ENCODE measurements at places on chromosomes 13 and 19. TPM values are rescaled to one million over a fixed set of nuclear protein-coding genes. Genes with fewer than 3 reads are reported as not detected.
A peak's percentile ranks its signal among the peaks of the same experiment; 100 is the strongest.

The AMER2 gene
- not detected for total RNA-seq

GRCh38 chr13:26855071-26855470 is 94.5 kb upstream of the GPR12 start:
- no peak for DNase-seq
- no peaks in the 10 kb centered on the region for H3K4me1 ChIP-seq
- no peak overlapping the region for H3K4me3 ChIP-seq
- no peaks in the 10 kb centered on the region for H3K36me3 ChIP-seq
- H3K27me3 ChIP-seq, result peaks cover 36% of the 10 kb centered on the region

The TNNI3 gene
- total RNA-seq, result not detected

The PTH2 gene
- not detected for total RNA-seq

The ZFR2 gene
- 0.31 TPM for total RNA-seq

The FCAR gene
- total RNA-seq, result 0.20 TPM

DNA sequence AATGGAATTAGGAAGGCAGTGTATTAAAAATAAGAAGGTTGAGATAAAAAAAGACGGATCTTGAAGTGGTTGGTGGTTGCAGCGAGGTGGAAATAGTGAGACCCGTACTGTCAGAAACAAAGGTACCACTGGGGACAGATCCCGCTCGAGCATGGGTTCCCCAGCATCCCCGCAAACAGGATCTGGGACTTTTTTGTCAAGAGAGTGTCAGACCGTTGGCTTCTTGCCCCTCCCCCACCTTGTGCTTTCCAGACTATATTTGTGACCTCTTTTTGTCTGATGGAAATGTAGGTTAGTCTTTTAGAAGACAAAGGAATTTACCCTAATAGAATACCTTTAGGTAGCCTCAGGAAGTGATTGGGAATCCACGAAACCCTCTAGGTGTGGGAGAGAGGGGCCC is 4.2 kb downstream of the GATAD2A start:
- H3K4me3 ChIP-seq, result peak overlapping the region; percentile 12
- H3K27ac ChIP-seq, result no peak overlapping the region
- H3K4me1 ChIP-seq, result peaks cover 77% of the 10 kb centered on the region
- no peaks in the 10 kb centered on the region for H3K27me3 ChIP-seq
- no peak for DNase-seq
- H3K36me3 ChIP-seq, result peaks cover 21% of the 10 kb centered on the region

The SH2D3A gene
- total RNA-seq, result 18.7 TPM

The TYROBP gene
- 0.83 TPM for total RNA-seq

GRCh38 chr13:32538143-32538620 is 413 bp downstream of the N4BP2L2 start:
- peak overlapping the region; percentile 99 for H3K4me3 ChIP-seq
- H3K27ac ChIP-seq, result peak overlapping the region; percentile 100
- DNase-seq, result no peak
- H3K4me1 ChIP-seq, result peaks cover 56% of the 10 kb centered on the region

- no peak overlapping the region for H3K4me3 ChIP-seq
- no peak for DNase-seq
- no peaks in the 10 kb centered on the region for H3K36me3 ChIP-seq
- H3K27ac ChIP-seq, result no peak overlapping the region
- H3K27me3 ChIP-seq, result peaks cover 20% of the 10 kb centered on the region
Measured at GRCh38 chr19:50249636-50250035, 46.2 kb downstream of the MYH14 start.

The ZNF544 gene
- 45.2 TPM for total RNA-seq

DNA sequence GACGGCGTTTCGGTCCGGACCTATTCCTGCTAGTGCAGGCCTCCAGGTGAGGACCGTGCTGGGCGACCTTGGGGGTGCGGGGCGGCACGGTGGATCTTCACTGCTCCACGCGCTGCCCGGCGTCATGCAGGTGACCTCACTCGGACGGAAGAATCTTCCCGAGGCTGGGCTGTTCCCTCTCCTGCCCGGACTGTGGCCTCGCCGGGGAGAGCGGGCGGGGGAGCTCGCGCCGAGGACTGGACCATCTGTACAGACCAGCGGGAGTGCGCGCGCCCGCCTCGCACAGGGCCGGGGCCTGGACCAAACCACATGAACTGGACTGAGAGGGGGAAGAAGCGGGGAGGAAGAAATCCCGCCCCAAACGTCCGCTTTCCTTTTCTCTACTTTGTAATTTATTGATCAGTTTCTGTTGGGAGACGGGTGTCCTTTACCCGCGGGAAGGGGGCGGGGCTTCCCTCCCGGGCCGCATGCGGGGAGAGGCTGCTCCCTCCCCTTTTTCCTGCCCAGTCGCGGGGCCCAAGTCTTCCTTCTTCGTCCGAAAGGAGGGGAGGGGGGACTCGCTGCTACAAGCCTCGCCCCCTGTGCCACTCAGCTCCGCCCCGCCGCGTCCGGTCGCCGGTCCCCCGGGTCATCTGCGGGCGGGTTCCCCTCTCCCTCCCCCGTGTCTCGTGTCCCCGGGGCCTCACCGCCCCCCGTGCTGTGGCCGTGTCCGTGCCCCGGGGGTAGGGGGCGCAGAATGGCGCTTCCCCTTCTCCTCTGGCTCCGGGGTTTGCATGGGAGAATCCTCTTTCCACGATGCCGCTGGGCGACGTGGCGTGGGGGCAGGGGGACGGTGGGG is 4.9 kb downstream of the HRC start:
- peaks cover 56% of the 10 kb centered on the region for H3K27me3 ChIP-seq
- no peaks in the 10 kb centered on the region for H3K36me3 ChIP-seq
- peaks cover 37% of the 10 kb centered on the region for H3K4me1 ChIP-seq

The LENG9 gene
- total RNA-seq, result 6.3 TPM

- H3K4me1 ChIP-seq, result no peaks in the 10 kb centered on the region
- DNase-seq, result no peak
- H3K4me3 ChIP-seq, result no peak overlapping the region
Measured at GRCh38 chr19:10812196-10812595, 23.8 kb downstream of the TMED1 start.

The ETV2 gene
- 0.32 TPM for total RNA-seq

DNA sequence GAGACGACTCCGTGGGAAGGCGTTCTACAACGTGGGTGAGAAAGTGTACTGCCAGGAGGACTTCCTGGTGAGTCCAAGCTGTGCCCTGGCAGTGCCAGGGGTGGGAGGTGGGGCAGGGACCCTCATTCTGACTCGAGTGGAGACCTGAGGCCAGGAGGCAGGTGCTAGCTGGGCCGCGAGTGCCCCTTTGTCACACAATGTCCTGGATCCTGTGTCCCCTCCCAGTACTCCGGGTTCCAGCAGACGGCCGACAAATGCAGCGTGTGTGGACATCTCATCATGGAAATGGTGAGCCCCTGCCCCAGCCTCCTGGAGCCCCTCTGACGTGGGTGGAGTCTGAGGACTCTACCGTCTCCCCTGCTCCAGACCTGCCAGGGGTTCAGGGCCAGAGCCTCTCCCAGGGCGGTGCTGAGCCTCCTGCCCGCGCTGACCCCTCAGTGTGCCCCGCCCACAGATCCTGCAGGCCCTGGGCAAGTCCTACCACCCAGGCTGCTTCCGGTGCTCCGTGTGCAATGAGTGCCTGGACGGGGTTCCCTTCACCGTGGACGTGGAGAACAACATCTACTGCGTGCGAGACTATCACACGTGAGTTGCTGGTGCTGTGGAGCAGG is 11.6 kb downstream of the WTIP start:
- H3K27me3 ChIP-seq, result no peaks in the 10 kb centered on the region
- H3K4me3 ChIP-seq, result no peak overlapping the region
- no peaks in the 10 kb centered on the region for H3K36me3 ChIP-seq
- H3K4me1 ChIP-seq, result peaks cover under 1% of the 10 kb centered on the region

DNA sequence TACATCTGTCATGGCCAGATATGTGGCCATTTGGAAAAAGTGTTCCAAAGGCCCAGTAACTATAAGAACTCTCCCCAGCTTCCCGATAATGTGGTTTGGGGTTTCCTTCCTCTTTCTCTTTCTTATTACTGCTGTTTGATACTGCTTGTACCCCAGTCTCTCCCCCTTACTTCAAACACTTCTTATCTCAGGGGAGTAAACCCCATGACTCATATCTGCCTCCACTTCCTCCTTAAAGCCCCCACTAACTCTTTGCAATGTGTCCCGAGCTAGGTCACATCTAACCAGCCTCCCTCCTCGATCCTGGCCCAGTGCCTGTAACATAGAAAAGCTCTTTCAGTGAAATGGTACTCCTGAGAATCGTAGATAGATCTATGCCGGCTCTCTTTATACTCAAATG is 82.4 kb upstream of the STARD13 start:
- H3K36me3 ChIP-seq, result no peaks in the 10 kb centered on the region
- H3K4me3 ChIP-seq, result no peak overlapping the region
- peaks cover 27% of the 10 kb centered on the region for H3K4me1 ChIP-seq
- H3K27ac ChIP-seq, result no peak overlapping the region
- no peak for DNase-seq

The MEF2B gene
- total RNA-seq, result 11.7 TPM

DNA sequence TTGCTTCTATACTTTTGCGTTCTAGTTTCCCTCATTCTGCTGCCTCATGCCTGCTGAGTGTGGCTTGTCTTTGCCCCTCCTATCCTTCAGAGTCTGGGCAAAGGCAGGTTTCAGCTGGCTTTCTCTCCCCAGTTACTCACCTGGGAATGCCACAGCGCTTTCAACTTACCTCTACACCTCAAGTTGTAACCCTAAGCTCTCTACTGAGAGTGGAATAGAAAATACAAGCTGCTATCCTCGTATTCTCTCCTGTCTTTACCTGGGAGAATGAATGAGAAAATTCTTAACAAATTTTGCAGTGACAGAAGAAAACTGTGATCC is 316.3 kb upstream of the KLF12 start:
- no peak for DNase-seq
- peaks cover 4% of the 10 kb centered on the region for H3K4me1 ChIP-seq
- peaks cover 16% of the 10 kb centered on the region for H3K27me3 ChIP-seq
- H3K36me3 ChIP-seq, result no peaks in the 10 kb centered on the region
- no peak overlapping the region for H3K4me3 ChIP-seq
- H3K27ac ChIP-seq, result no peak overlapping the region

The OR7A5 gene
- total RNA-seq, result not detected

The ZNF730 gene
- 1.5 TPM for total RNA-seq

The SLC10A2 gene
- not detected for total RNA-seq

- H3K27ac ChIP-seq, result no peak overlapping the region
- DNase-seq, result no peak
- no peaks in the 10 kb centered on the region for H3K36me3 ChIP-seq
Measured at GRCh38 chr13:98333486-98333885, 156.4 kb upstream of the RNF113B start.

DNA sequence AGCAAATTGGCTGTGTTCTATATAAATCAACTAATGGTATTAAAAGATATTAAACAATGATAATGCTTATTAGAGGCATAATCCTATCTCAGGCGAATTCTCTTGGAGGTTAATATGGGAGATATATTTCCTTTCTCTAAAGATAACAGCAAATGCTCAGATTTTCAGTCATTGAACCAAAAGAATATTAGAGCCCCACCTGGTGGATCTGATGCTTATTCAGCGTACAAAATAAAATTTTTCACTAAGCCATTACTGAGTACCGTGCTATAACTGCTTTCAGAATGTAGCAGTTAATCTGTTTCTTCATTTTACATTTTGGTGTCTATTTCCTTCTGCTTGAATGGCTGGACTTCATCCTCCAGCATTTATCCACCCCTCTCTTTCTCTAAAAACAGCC is 143.3 kb upstream of the IPO5 start:
- peaks cover 7% of the 10 kb centered on the region for H3K27me3 ChIP-seq
- no peak overlapping the region for H3K4me3 ChIP-seq
- H3K27ac ChIP-seq, result no peak overlapping the region
- H3K4me1 ChIP-seq, result no peaks in the 10 kb centered on the region
- H3K36me3 ChIP-seq, result no peaks in the 10 kb centered on the region
- DNase-seq, result no peak

The IRS2 gene
- total RNA-seq, result 4.2 TPM

DNA sequence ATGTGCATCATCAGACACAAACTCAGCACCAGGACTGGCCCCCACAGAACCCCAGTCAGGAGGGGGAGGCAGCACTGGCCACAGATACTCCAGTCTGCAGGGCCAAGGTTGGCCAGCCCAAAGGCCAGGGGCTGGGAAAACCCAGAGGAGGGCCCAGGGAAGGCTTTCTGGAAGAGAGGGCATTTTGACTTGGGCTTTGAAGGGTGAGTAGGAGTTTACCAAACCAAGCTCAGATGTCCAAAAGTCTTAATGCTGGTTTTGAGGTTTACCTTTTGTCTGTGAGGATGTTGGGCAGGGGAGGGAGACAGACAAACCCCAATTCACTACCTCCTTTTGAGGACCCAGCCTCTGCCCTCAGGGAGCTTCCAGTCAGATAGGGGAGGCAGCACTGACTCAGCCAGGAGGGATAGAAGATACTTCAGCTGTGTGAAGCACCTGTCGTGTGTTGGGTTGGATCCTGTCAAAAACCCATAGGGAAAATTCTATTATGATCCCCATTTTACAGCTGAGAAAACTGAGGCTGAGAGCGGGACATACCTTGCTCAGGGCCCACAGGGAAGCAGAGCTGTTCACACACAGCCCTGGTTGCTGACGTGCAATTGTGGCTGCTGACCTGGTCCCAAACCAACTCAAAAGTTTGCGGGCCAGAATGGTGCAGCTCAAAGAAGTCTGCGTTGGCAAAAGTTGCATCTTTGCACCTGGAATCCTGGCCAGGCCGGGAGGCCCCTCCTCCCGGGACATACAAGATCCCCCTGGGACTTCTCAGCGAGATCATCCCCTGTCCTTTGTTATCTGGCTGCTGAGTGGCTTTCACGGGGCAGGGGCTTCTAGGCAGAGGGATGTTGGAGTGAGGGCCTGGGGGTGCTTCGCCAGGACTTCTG is 13.1 kb downstream of the CILP2 start:
- H3K4me1 ChIP-seq, result no peaks in the 10 kb centered on the region
- no peak overlapping the region for H3K27ac ChIP-seq
- no peak for DNase-seq
- H3K27me3 ChIP-seq, result peaks cover 5% of the 10 kb centered on the region

The USHBP1 gene
- 0.42 TPM for total RNA-seq

GRCh38 chr19:3565139-3565538 is 7.6 kb upstream of the HMG20B start:
- no peaks in the 10 kb centered on the region for H3K36me3 ChIP-seq
- H3K27me3 ChIP-seq, result no peaks in the 10 kb centered on the region
- no peak overlapping the region for H3K27ac ChIP-seq
- no peak overlapping the region for H3K4me3 ChIP-seq

GRCh38 chr19:48319647-48320541 is 5.5 kb upstream of the EMP3 start:
- peak overlapping the region; percentile 99 for H3K27ac ChIP-seq
- H3K27me3 ChIP-seq, result no peaks in the 10 kb centered on the region
- DNase-seq, result peak; percentile 74
- peaks cover 50% of the 10 kb centered on the region for H3K4me1 ChIP-seq
- no peaks in the 10 kb centered on the region for H3K36me3 ChIP-seq

The STOML3 gene
- total RNA-seq, result not detected

DNA sequence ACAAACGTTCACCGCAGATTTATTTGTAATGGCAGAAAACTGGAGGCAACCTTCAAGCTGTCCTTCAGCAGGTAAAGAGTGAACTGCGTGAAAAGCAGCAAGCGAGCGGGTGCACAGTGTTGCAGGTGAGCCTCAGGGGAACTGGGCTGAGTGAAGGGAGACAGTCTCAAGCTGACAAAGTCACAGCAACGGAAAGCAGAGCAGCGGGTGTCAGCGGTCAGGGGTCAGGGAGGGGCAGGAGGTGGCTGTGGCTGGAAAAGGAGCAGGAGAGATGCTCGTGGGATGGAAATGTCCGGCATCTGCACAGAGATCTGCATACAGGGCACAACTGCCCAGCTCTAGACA is 8.5 kb upstream of the RASA3 start:
- H3K36me3 ChIP-seq, result no peaks in the 10 kb centered on the region
- H3K4me1 ChIP-seq, result no peaks in the 10 kb centered on the region
- no peak overlapping the region for H3K4me3 ChIP-seq
- H3K27me3 ChIP-seq, result no peaks in the 10 kb centered on the region
- DNase-seq, result no peak
- H3K27ac ChIP-seq, result no peak overlapping the region

GRCh38 chr19:4800591-4801081 is 9.1 kb downstream of the FEM1A start:
- H3K27ac ChIP-seq, result no peak overlapping the region
- DNase-seq, result no peak
- peaks cover 9% of the 10 kb centered on the region for H3K4me1 ChIP-seq
- no peak overlapping the region for H3K4me3 ChIP-seq
- peaks cover 24% of the 10 kb centered on the region for H3K36me3 ChIP-seq
- no peaks in the 10 kb centered on the region for H3K27me3 ChIP-seq

Data from activated B cell treated with CpG ODN at 0.5 μM for 24 hours (primary cell).